ENCODE measurements at places on chromosomes 2 and 18.

DNA sequence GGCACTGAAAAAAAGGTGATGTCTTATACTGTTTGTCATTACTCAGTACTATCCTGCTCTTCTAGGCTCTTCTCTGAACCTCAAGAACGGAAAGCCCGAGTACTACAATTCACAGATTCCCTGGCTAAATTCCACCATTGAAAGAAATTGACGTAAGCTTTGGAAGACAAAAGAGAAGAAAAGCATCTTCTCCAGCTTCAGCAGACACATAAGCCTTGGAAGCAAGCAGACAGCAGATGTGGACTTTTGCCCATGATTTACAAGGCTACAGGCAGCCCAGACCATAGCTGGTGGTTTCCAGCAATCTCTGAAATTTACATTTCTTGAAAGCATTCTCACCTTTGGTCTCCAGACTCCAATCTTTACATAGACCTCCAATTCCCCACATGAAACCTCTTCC is 289.0 kb downstream of the C1D start:
- no peak for DNase-seq

GRCh38 chr2:11196246-11196645 is 41.0 kb downstream of the SLC66A3 start:
- no peak for DNase-seq

DNA sequence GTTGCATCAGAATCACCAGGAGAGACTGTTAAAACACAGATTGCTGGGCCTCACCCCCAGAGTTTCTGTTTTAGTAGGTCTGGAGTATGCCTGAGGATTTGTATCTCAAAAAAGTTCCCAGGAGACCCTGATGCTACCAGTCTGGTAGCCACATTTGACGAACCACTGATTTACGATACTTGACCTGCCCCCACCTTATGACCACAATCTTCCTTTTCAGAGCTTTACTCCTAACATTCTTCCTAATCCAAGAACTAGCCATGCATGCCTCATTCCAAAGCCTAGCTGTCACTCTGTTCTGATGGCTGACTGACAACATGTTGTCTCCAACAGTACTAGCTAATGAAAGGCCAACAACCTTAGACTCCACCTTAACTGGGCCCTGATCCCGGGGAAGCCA is 191.4 kb downstream of the MBD2 start:
- no peak for DNase-seq

GRCh38 chr2:241565411-241565810 is 6.9 kb downstream of the BOK start:
- no peak for DNase-seq

DNA sequence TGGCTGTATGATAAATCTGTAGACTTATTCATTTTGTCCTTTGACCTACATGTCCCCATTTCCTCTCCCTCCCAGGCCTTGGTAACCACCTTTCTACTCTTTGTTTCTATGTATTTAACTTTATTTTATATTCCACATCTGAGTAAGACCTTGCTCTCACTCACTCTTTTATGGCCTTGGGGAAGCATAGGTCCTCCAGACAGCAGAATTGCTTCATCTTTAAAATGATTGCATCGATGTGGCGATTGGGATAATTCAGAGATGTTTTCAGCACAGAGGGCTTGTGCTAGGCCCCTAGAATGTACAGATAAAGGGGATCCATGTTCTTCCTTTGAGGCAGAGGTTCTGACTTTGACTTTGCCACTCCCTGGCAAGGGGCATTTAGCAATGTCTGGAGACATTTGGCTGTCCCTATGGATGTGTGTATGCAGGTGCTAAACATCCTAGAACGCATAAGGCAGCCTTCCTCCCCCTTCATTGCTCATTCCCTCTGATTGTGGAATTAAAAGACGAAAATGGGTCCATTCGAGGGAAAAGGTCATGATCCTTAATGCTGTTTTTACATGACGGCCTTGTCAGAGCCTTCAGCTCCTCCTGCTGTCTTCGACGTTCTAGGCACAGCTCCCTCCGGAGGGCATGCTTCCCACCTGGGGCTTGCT is 1.2 kb upstream of the GPR39 start:
- no peak for DNase-seq

- no peak for DNase-seq
Observed at GRCh38 chr2:117760916-117761315, 53.6 kb upstream of the DDX18 start.

All from fibroblast of pulmonary artery (primary cell).